ENCODE measurements at places on chromosomes 16 and 17.

DNA sequence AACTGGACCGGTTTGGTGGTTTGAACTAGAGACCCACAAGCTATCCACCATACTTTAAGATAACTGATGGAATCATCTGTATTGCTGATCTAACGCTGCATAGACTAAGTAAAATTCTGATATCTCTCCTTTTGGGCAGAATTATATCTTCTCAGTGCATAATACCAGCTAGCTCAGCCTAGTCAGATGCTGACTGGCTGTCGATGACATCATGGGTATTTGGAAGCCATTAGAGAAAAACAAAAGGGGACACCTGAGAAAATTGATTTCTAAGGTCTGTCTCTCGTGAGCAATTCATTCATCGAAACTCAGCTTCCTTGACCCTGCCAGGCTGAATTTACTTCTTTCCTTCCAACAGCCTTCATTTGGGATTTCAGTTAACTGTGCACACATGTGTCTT is 263.0 kb upstream of the CCL2 start:
- no peak for DNase-seq

- no peak for DNase-seq
Observed at GRCh38 chr16:31362476-31363405, 7.8 kb downstream of the ITGAX start.

DNA sequence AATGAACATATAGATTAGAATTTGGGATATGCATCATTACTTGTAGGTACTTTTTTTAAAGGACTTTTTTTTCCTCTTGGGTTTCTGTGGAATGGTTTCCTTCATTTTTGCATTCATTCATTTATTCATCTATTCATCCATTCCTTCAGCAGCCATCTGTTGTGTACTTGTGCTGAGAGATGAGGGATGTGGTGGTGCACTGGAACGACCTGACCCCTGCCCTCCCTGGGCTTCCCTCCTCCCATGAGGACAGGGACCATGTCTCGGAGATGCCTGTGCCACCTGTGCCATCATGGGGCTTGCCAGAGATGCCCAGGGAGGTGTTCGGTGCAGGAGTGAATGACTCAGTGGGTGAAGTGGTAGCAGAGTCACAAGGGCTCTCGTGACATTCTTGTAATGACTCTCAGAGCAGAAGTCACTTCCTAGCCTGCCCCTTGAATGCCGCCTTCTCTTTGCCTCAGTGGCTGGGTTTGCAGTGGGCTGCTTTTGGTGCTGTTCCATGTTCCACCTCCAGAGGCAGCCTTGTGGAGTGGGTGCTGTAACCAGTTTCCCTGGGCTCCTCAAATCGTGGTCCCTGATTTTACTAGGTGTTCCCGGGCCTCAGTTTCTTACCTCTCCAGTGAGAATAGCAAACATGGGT is 43.9 kb downstream of the CLEC16A start:
- DNase-seq = peak; percentile 32

GRCh38 chr16:9008601-9009260 is 45.0 kb upstream of the USP7 start:
- DNase-seq = peak; percentile 68

DNA sequence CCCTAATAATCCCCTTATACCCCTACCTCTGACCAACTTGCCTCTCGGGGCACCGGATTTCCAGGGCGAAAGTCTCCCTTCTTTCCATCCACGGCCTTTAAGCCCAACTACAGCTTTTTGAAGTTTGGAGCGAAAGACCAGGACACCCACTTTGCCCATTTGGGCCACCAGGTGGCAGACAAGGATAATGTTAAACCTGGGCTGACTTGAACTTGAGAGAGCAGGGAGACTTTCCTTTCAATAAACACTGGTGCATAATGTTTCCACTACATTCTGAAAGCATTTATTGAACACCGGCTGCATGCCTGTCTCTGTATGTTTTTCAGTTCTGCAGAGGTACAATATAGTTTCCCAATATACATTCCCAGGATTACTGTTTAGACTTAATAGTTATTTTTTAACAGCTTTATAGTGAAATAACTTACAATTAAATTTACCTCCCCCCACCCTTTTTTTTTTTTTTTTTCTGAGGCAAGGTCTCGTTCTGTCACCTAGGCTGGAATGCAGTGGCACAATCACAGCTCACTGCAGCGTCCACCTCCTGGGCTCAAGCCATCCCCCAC is 6.9 kb upstream of the CES3 start:
- DNase-seq = peak; percentile 72

DNA sequence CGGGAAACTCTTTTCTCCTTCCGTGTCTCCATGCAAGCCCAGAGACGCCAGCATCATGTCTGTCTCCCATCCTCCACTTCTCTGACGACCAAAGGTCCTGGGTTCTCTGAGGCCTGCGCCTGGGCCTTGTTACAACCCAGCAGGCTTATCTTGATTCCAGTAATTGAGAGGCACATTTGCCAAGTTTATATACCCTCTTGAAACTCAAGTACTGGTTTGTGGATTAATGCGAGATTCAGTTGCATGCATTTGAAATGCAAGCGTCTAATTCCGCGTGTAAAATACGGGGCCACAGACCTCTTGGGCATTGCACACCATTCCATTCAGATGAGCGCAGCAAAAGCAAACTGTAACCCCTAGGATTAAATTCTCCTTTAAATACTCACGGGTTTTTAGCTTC is 28.7 kb upstream of the CRISPLD2 start:
- DNase-seq = no peak

DNA sequence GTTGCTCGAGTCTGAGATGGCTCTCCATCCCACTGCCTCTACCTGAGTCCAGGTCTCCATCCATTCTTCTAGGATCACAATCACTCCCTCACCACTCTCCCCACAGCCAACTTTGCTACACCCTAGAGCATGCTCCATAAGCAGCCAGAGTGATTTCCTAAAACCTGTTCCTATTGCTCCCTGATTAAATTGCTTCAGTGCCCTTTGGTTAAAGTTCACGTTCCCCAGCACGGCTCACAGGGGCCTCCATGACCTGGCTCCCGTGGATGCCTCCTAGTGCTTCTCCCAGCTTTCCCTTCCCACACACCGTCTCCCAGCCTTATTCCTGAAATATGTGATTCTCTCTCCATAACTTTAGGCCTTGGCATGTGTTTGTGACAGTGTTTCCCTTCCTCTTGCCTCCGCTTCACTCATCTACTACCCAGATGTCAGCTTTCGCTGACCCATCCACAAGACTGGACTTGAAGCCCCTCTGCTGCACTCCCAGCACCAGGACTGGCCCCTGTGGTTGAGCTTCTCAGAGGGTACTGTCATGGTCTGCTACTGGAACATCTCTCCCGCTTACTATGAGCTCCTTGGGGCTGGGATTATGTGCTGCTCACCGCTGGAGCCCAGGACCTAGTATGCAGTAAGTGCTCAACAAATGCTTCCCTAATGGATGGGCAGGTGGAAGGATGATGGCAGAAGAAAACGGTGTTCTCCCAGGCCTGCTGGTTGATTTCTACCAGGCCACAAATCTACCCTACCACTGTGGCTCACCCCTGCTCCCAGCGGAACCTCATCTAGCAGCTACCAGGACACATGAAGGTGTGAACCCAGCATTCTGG is 17.9 kb downstream of the MYO18A start:
- DNase-seq = no peak

DNA sequence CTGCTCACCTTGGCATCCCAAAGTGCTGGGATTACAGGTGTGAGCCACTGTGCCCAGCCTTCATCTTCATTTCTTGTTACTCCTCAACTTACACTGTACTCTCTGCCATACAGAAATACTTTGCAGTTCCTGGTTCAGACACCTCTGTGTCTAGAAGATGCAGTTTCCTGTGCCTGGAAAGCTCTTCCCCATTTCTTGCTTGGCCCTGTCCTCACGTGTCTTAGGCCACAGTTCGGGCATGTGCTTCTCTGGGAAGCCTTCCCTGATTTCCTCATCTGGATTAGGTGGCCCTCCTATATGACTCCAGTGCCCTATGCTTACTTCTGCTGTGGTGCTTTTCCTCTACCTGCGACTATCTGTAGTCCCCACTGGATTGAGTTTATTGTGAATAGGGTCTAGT is 26.5 kb upstream of the CDR2 start:
- DNase-seq = no peak

DNA sequence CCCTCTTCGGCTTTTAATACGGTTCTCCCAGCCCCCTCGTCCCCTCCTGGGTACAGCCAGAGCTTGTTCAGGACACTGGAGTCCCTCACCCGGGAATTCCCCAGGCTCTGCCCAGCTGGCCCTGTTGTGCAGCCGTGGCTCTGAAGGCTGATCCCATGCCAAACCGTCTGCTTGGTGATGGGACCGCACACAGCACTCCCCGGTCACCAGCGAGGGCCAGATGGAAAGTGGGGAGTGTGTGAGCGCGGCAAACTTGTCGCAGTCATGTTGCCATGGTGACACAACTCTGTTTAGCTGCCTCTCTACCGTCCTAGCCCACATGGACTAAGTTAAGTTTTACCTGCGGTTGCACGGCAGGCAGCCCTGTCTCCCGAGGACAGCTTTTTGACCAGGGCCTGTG is 107.9 kb downstream of the RAP1GAP2 start:
- DNase-seq = no peak

DNA sequence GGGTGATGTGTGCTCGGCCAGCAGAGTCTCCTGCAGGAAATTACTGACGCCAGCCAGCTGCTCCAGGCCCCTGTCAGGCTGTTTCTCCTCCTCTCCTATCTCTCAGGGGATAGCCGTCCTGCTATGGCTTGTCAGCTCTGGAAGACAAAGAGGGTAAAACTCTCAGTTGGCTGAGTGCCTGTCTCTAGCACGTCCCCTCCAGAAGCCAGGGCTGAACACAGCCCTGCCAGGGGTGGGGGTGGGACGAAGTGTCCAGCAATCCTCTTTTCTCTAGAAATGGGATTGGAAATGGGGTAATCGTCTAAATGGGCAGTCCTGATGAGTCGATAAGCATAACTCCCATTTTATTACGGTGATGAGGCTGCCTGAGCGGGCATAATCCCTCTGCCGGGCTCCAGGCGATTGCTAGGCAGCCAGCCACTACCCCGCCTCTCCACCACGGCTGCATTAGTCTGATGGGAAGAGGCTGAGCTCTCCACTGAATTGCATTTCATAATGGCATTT is 89.1 kb upstream of the GNAO1 start:
- no peak for DNase-seq

DNA sequence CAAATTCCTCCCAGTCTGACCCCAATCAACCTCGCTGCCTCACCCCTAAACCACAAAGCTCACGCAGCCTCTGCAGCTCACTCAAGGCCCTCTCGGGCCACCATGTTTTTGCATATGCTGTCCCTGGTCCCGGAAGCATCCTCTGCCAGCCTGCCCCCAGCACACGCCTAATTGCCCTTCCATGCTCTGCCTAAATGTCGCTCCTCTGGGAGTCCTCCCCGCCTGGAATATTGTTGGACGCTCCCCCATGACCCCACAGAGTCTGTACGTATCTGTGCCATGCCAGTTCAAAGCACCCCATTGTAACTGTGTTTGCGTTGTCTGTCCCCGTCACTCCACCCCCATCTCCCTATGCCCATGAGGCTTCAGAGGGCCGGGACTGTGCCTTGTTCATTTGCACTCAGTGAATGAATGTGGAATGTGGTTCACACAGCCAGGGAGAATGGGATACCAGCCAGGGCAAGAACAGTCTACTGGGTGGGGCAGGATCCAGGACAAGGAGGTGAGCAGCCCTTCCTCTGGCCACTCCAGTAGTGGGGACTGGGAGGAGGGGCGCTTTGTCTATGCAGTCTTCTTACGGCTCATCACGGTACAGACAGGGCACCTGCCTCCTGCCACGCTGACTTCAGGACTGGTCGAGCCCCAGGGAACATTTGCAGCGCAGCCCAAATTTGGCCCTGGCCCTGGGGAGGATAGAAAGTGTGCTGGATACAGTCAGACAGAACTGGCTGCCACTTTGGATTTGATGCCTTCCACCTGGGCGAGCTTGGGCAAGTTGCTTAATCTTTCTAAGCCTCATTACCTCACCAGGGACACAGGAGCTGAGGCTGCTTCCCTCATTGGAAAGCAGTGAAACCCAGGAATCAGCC is 48.5 kb downstream of the NOS2 start:
- DNase-seq = no peak

GRCh38 chr16:27328937-27329336 is 15.2 kb downstream of the IL4R start:
- DNase-seq = no peak

- DNase-seq = no peak
Observed at GRCh38 chr17:40532520-40533253, 31.3 kb upstream of the TNS4 start.

- no peak for DNase-seq
Observed at GRCh38 chr16:81634380-81635062, 144.6 kb upstream of the PLCG2 start.

GRCh38 chr17:66460558-66460957 is 158.1 kb downstream of the PRKCA start:
- no peak for DNase-seq

DNA sequence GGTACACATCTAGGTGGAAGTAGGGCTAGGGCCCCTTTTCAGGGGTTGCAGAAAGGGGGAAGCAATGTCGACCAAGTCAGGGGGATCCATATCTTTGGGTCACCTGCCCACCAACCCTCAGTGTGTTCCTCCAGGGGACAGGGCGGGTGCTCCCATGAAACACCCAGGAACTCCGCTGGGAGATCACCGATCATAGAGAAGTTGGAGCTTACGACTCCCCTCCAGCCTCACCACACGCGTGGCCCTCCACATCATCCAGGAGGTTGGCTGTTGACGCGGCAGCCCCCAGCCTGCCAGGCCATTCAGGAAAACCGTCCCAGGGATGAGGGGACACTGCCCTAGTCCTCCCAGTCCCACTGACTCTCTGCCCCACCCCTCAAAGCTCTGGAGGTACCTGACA is 17.3 kb upstream of the MRPS23 start:
- no peak for DNase-seq

DNA sequence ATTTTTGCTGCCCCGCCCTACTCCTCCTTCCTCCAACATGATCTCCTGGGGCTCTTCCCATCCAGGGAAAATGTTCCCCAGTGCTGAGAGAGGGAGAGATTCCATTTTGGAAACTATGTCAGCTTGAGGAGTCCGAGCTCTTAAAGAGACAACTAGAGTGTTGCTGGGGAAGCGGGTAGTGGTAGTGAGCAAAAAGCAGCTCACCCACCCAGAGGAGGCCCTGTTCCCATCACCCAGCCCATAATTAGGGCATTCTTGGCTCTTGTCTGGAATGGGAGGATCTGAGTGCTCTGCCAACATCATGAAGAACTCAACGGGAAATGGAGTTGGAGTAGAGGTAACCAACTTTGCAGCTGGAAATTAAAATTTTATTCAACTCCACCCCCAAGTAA is 9.1 kb upstream of the MSL1 start:
- DNase-seq = no peak

- no peak for DNase-seq
Observed at GRCh38 chr17:28861393-28862203, 6.8 kb downstream of the ERAL1 start.

GRCh38 chr17:69732272-69732918 is 317.9 kb downstream of the MAP2K6 start:
- no peak for DNase-seq

GRCh38 chr16:86959729-86960128 is 357.5 kb downstream of the C16orf95 start:
- DNase-seq = no peak

- DNase-seq = peak; percentile 74
Observed at GRCh38 chr17:28643983-28644786, 773 bp downstream of the BLTP2 start.

- DNase-seq = no peak
Observed at GRCh38 chr16:68644715-68645493, at the start of gene CDH3. Gene CDH3 (plus strand): TSS chr16:68645310. CDS start chr16:68645380, 70 bp downstream.
